ENCODE measurements at places on chromosomes 7 and 10.

DNA sequence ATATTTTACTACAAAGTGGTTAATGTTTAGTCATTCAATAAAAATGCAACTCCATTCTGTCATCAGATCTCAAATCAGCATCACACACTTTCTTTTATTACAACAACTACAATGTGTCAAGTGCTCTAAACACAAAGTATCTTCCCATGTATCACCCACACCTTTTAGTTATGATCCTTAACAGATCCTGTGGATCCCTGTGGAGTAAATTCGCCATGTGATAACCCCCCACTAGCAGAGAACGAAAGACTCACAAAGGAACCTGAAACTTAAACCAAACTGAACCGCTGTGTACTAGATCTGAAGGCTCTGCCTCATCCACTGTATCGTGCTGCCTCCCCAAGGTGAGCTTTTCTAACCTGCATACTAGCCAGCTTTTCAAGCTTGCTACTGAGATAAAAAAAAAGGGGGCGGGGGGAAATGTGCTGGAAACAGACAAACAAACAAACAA, 1.7 kb downstream of the DPY19L1 start:
- no peak for DNase-seq

DNA sequence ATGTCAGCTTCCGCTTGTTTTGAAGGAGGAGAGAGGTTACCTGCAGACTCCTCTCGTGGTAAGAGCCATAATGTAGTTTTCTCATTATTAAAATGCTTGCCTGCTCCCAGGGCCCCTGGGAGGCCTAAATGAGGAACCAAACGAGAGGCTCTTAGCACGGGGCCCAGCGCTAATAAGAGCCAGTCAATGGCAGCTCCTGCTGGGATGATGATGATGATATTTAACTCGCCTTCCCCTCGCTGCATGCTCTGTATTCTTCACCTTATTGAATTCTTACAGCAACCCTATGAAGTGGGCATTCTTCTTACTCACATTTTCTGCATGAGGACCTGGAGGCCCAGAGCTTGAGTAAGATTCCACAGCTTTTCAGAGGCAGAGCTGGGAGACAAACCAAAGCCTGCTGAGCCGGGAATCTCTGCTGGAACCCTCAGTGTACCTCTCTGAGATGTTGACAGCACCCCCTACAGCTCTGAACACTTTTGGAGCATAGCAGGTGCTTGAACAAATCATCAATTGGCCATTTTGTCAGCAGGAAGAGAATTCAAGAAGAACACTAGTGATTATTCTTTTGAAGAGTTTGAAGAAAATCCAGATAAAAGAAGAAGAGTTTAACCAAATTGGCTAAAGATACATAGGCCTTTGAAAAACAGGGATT, 93.1 kb upstream of the HABP2 start:
- DNase-seq: no peak

DNA sequence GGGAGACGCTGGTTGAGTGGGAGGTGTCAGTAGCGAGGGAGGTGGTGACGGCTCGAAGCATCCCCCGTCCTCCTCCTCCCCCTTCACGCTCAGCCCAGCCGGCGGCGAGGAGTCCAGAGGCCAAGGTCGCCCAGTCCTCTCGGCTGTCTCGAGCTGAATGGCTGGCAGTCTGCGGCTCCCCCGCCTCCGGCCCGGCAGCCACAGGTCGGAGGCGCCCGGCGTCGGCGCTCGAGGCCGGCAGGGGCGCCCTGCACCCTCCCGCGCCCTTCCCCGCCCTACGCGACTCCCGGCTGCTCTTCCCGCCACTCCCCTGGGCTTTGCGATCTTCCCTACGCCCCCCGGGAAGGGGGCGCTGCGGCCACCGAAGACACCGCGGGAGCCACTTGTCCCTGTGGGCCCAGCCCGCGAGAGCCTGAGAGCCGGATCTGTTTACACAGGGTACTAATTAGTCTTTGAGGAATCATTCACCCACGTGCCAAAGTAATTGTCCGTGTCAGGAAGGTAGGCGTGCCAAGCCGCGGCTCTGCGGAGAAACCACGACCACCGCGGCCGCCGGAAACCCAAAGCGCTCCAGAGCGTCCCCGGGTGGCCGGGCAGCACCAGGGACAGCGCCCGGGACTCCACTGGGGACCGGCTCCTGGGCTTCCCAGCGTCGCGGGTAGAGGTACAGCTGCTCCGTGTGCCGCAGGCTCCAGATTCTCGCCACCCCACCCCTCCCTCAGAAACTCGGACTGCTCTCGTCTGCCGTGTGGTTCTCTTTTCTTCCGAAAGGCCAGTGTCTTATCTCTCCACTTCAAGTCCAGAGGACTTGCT, at the start of gene NXPH1:
Gene NXPH1, plus strand, starts transcription at position 133 of the 813 bp plus-strand sequence.
- no peak for DNase-seq

DNA sequence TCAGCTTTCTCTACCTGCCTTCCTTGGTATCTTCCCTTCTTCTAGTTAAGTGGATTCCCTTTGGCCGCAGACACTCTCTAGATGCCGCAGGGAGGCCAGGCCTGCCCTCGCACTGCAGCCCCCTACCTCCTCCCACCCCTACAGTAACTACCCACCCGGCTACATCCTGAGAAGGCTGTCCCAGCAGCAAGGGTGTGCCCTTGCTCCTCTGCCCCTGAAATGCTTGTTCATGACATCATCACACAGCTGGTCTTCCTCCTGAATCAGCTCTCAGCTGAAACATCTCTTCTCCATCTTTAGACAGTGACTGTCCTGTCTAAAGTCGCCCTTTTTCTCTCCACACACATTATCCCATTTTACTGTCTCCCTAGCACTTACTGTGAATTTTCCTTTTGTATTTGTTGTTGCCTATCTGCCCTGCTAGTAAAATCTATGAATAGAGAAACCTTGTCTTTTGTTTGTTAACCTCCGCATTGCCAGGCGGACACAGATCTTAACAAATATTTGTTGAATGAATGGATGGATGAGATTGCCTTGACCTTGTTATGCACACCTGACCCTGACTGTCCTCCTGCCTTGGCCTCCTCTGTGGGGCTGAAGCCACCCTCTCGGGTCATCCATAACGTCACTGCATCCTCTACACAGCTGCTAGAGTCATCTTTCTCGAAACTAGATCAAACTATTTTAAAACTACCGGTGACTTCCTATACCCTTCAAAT, 108.9 kb upstream of the GATA3 start:
- DNase-seq: no peak

- no peak for DNase-seq
These were observed 64.8 kb downstream of the PWWP2B start for GRCh38 chr10:132461683-132462231.

DNA sequence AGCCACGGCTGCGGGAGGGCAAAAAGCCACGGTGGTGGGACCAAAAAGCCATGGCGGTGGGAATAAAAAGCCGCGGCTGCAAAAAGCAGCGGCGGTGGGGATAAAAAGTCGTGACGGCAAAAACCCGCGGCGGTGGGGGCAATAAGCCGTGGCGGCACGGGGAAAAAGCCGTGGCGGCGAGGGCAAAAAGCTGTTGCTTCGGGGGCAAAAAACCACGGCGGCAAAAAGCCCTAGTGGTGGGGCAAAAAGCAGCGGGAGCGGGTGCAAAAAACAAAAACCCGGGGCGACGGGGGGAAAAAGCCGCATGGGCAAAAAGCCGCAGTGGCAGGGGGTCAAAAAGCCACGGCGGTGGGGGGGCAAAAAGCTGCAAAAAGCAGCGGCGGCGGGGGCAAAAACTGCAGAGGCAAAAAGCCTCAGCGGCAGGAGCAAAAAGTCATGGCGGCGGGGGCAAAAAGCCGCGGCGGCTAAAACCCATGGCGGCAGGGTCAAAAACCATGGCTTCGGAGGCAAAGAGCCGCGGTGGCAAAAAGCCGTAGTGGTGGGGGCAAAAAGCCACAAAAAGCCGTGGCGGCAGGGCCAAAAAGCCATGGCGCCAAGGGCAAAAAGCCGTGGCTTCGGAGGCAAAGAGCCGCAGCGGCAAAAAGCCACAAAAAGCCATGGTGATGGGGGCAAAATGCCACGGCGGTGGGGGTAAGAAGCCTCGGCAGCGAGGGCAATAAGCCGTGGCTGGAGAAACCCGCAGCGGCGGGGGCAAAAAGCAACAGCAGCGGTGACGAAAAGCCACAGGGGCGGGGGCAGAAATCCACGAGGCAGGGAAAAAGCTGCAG, 525.8 kb downstream of the ZNF33B start:
- DNase-seq: no peak

DNA sequence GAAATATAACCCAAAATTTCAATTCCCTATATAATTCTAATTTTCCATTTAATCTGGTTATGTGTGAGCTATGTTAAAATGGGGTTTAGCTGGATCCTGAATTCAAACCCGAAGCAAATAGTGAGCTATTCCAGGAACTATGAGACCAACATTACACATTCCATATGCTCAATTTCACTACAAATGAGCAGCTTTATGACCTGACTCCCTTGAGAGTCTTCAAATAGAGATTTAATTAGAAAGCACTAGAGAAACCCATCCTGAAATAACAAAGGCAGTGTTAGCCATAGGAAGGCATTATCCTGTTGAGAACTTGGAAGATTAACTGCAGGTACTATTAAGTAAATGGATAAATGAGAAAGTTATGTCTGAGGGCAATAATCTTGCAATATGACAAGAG, 890.0 kb downstream of the GRM8 start:
- DNase-seq: no peak

All from activated naive CD4-positive, alpha-beta T cell treated with anti-CD3 and anti-CD28 coated beads, Interleukin-2, amount 50 U/mL, for 72 hours (primary cell).